ENCODE measurements at places on chromosomes 13 and 19.

- DNase-seq, result no peak
These were observed 44.7 kb downstream of the GARRE1 start for GRCh38 chr19:34298891-34299520.

DNA sequence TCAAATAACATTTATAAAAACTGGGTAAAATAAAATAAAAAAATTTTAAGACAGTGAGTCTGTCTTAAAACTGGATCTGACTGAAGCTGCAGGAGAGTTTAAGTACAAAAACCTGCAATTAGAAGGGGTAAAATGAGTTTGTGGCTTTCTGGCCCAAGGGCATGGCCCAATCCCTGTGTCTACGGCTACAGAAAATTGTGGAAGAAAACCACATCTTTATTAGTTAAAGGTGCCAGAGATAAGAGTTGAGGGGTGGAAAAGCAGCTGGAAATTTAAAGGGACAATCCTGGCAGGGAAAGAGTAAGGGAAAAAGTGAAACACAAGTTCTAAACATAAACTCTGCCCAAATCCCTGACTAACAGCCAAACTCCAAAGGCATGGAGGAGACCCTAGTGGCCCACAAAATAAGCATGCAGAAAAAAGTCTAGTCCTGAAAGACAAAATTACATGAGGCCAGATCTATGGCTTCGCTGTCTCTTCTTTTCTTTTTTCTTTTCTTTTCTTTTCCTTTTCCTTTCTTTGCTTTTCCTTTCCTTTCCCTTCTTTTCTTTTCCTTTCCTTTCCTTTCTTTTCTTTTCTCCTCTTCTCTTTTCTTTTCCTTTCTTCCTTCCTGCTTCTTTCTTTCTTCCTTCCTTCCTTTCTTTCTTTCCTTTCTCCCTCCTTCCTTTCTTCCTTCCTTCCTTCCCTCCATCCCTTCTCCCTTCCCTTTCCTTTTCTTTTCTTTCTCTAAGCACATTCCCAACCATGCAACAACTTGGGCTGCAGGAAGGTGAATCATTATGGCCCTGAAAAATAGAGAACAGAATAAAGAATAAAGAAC lies 23.5 kb upstream of the DLEU7 start:
- DNase-seq, result no peak

DNA sequence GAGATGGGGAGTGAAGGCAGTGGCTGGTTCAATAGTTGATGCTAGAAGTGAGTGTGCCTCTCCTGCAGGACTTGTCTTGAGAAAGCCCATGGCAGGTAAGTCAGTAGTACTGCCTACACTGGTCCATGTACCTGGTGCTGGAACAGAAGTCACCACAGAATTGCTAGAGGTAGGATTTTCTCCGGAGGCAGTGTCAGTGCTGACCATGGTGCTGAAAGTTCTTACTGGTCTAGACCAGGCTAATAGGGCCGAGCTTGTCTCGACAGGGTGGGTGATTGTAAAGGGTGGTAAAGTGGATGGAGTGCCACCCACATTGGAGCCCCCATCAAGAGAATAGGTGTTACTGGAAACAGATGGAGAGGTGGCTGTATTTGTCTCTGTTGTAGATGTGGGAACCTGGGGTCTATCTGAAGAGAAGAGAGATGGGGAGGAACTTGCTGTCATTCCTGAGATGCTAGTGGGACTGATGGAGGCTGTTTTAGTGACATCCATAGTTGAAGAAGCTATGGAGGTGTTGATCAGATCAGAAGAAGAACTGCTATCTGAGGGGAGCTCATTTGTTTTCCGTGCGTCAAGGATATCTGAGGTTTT lies 36.6 kb downstream of the MUC16 start:
- no peak for DNase-seq

- DNase-seq, result no peak
These were observed 64.8 kb downstream of the SOX1 start for GRCh38 chr13:112131713-112132113.

DNA sequence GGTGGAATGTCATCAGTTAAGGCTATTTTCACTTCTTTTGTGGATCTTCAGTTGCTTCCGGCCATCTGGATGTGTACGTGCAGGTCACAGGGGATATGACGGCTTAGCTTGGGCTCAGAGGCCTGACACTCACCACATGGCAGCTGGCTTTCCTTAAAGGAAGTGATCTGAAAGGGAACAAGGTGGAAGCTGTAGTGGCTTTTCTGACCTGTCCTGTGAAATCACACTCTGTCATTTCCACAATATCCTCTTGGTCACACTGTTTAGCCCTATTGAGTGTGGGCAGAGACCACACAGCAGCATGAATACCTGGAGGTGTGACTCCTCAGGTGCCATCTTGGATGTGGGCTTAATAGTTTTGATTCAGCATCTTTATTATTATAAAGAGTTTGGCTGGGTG lies 4.5 kb upstream of the BAX start:
- peak; percentile 73 for DNase-seq

DNA sequence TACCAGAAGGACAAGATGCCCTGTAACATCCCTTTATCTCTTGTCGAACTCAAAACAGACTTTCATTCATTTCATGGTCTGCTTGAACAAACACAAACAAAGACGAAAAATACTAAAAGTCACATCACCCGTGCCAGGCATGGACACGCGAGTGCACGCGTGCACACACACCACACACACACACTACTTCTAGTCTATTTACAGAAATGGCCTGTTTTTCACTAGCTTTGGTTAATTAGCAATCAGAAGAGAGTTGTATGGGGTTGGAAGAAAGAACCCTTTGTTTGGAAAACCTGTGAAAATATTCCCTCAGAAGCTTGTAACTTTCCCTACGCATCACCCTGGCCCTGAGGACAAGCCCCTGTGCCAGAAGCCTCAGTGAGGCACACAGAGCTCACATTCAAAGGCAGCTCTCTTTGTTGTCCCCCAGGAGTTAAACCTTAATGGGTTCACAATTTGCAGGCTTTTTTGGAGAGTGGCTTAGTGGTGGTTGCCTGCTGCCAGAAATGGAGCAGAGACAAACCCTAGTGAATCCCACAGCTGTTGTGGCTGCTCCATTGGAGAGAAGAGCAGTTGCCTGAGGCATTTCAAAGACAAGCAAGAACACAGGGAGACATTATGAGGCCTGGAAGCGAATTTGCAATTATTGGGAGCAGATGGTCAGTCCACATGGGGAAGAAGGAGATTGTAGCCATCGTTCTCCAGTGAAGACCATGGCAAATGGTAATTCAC lies 55.9 kb downstream of the STARD13 start:
- no peak for DNase-seq

- DNase-seq, result no peak
These were observed 88.8 kb downstream of the ARHGEF7 start for GRCh38 chr13:111203736-111204389.

GRCh38 chr13:88103824-88104223 lies 432.7 kb downstream of the SLITRK5 start:
- DNase-seq, result no peak

- DNase-seq, result no peak
These were observed 77.6 kb downstream of the LRCH1 start for GRCh38 chr13:46630431-46631178.

DNA sequence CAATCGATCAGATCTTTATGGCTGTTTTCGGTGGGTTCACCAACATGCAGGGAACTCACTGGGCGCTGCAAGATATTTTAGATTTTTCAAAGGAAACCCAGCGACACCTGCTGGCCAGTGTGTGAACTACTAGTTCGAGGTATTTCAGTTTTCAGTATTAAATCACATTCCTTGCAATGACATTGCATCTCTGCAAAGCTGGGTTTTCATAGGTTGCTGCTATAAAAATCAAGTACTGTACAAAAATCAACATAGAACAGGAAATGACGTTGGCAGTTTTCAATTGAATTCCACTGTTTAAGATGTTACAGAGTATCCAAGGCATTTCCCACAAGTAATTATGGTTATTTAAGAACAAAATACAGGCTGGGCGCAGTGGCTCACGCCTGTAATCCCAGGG lies 17.6 kb downstream of the LIG1 start:
- DNase-seq, result peak; percentile 56

DNA sequence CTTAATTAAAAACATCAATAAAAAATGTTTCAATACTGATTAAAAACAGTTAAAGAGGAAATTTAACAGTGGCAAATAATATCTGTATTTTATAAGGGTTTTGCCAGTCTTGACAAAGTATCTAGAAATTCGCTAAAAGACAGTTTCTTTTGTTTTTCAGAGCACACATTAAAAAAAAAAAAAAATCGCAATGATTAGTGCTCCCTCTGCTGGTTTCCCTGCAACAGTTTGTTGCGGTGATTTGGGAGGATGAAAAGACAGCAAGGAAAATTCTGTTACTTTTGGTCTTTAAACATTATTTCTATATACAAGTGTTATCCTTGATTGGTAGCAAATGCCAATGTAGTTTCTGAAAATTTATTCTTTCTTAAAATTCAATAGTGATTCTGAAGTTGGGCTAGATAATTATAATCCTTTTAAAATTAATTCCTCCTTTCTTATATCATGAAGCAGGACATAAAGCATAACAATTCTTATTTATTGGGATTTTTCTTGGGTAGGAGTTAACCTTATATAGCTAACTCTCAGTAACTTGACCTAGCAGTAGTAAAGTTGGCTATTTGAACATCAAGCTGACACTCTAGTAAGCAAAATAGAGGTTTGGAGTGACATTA lies 23.1 kb upstream of the SPRY2 start:
- no peak for DNase-seq

GRCh38 chr13:24618011-24618955 lies 61.9 kb upstream of the ATP12A start:
- no peak for DNase-seq

GRCh38 chr19:1513499-1514294 lies 878 bp upstream of the ADAMTSL5 start:
- DNase-seq, result peak; percentile 55

DNA sequence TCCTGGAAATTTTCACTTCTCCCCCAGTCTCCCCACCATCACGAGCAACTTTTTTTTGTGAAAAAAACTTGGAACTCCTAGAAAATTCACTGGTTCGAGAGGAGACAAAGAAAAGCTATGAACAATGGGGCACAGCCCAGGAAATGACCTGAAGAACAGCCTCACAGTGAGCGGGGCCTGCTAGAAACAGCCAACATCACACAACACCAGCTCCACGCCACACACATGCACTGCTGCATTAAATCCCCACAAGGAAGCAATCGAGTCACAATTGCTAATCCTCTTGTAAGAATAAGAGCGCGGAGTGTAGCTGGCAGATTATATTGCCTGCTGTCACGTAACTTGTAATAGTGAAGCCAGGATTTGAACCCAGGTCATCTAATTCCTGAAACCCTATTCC lies 48.8 kb downstream of the SLC7A1 start:
- DNase-seq, result no peak

DNA sequence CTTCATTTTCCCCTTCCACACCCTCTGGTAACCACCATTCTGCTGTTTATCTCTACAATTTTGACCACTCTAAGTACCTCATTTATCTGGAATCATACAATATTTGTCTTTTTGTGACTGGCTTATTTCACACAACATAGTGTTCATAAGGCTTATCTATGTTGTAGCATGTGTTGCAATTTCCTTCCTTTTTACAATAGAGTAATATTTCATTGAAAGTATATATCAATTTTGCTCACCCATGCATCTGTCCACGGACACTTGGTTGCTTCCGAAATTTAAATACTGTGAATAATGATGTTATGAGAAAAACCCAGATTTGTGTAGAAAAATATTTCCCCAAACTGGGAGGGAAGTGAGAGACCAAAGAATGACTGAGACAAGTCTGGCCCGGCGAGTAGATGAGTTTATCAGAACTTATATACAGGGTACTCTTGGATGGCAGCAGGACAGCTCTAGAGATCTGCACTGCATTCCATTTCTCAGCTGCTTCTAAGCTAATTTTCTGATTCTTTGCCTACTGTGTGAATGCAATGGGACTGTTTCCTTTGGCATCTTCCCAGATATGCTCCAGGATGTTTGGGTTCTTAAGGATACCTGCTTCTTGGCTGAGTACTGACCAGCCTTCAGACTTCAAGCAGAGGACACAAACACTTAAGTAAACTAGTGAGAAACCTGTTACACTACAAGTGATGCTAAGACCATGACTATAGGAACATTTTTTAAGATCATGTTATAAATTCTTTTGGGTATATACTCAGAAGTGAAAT lies 834.0 kb upstream of the PCDH9 start:
- no peak for DNase-seq

GRCh38 chr13:73106513-73107178 lies 47.8 kb downstream of the KLF5 start:
- DNase-seq, result no peak

DNA sequence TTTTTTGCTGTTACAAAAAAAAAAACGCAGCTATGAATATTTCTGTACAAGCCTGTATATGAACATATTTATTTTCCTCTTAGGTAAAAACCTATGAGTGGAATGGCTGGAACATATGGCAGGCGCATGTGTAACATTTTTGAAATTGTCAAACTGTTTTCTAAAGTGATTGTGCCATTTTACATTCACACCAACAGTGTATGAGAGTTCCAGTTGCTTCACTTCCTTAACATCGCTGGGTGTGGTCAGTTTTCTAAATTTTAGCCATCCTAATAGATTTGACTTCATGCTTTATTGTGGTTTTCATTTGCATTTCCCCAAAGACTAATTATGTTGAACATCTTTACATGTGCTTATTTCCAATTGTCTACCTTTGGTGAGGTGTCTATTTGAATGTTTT lies 306.8 kb downstream of the KCNRG start:
- DNase-seq, result no peak

- DNase-seq, result no peak
These were observed 32.2 kb upstream of the TPT1 start for GRCh38 chr13:45373162-45373547.

DNA sequence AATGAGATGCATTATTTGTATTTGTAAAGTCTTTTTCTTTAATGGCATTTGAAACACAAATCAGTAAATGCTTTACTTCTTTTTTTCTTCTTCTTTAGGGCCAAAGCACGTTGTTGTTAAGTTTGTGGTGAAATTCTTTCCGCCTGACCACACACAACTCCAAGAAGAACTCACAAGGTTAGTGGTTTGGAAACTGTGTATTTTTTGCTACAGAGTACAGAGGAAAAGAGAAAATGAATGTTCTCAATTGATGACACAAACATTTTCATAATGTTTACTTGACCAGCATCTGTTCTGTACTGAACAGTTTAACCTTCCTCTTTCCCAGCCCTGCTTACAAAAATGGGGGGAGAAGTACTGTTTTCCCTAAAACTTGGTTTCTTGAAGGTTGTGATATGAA lies 190.9 kb upstream of the RNF113B start:
- DNase-seq, result no peak

GRCh38 chr19:409516-410242 lies 732 bp upstream of the C2CD4C start:
- DNase-seq, result peak; percentile 34

DNA sequence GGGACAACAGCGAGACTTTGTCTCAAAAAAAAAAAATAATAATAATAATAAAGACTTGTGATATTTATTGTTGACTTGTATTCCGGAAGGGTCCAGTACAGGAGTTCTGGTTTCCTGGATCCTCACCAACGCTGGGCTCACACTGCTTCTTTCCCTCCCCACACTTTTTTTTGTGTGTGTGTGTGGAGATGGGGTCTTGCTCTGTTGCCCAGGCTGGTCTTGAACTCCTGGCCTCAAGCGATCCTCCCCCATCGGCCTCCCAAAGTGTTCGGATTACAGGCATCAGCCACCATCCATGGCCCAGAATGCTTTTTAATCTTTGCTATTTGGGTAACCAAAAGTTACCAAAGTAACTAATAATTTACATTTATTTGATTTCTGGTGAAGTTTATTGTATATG lies 39.1 kb downstream of the SIPA1L3 start:
- DNase-seq, result no peak

Data from WERI-Rb-1 (cell line).